IMR-90 (cell line): ENCODE measurements at places on chromosomes 2 and 18. TPM values are rescaled to one million over a fixed set of nuclear protein-coding genes. Genes with fewer than 3 reads are reported as not detected.

DNA sequence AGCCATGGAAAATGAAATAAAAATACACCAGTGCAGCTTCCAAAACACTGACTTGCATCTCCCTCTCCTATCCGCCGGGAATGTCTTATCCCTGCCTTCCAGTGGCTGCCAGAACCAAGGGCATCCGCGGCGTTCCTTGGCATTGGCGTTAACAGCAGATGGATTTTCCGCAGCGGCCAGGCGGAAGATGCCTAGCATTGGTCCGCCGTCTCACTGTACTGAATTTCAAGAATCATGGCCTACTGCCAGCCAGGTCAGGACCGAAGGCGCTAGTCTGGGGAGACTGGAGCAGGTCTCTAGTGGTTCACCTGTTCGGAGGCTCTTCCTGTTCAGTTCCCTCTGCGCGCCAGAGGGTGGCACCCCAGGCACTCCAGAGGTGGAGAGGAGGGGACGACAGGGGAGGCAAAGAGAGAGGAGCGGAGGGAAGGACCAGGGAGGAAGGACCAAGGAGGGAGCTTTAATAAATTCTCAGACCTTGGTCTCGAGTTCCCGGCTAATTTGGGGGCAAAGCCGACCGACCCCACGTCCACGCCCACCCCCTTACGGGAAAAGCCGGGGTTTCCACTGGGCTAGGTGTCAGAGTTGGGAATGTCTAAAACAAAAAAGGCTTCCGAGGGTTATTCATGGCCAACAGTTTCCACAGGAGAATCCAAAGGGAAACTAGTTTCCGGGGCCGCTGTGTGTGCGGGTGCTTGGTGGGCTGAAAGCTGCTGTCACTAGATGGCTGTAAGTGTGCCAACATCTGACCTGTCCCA, 3.7 kb upstream of the BCL2L11 start:
- DNase-seq = peak; percentile 71

Gene NYAP2
- not detected in 2 replicates for total RNA-seq

Gene SLC4A3
- 0.90 and 1.1 TPM in 2 replicates for total RNA-seq

DNA sequence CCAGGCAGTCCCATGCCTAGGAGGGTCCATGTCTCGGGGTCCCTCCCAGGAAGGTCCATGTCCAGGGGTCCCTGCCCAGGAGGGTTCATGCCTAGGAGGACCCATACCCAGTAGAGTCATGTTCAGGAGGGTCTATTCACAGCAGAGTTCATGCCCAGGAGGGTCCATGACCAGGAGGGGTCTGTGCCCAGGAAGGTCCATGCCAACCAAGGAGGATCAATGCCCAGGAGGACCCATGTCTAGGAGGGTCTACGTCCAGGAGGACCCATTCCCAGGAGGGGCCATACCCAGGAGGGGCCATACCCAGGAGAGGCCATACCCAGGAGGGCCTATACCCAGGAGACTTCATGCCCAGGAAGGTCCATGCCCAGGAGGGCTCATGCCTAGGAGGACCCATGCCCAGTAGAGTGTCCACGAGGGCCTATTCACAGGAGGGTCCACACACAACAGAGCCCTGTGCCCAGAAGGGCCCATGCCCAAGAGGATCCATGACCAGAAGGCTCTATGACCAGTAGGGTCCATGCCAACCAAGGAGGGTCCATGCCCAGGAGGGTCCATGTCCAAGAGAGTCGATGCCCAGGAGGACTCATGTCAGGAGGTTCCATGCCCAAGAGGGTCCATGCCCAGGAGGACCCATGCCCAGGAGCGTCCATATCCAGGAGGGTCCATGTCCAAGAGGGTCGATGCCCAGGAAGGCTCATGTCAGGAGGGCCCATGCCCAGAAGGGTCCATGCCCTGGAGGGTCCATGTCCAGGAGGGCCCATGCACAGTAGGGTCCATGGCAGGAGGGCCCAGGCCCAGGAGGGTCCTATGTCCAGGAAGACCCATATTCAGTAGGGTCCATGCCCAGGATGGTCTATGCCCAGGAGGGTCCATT, 10.1 kb downstream of the GPR35 start:
- DNase-seq = no peak

DNA sequence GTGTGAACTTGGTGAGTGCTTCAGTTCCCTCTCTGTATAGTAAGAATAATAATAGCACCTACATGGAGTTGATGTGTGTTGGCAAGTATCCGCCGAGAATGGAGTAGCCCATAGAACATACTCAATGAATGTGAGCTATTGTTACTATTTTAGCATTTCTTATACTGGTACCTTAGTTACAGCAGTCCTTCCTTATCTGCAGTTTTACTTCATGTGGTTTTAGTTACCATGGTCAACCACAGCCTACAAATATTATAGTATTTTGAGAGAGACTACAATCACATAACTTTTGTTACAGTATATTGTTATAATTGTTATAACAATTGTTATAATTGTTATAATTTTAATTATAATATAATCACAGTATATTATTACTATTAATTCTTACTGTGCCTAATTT, 152.5 kb upstream of the RASGRP3 start:
- no peak for DNase-seq

GRCh38 chr2:231312066-231312465, 83.4 kb upstream of the B3GNT7 start:
- DNase-seq = no peak

Gene OSR1
- total RNA-seq = 12.4 and 14.7 TPM in 2 replicates

- peak; percentile 64 for DNase-seq
Measured at GRCh38 chr2:203562268-203562667, 27.2 kb upstream of the RAPH1 start.

Gene KCTD18
- 10.4 and 12.8 TPM in 2 replicates for total RNA-seq

DNA sequence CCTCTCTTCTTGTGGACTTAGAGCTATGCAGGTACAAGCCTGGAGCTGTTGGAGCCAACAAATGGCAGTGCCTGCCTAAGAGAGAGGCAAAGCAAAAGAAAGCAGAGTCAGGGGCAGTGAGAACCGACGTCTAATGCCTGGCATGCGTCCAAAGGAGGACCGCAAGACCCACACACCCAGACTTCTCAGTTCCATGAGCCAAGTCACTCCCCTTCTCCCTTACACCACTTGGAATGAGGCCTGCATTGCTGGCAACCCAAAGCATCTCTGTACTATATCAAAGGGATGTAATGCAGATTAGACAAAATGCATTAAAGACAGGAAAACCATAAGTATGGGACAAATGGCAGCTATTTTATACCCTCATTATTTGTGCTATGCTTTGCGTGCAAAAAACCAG, 49.9 kb upstream of the RNU4ATAC start:
- DNase-seq = peak; percentile 92

- DNase-seq = no peak
Measured at GRCh38 chr2:74908748-74909444, 49.5 kb upstream of the POLE4 start.

- DNase-seq = peak; percentile 13
Measured at GRCh38 chr18:12518832-12519531, 111.3 kb downstream of the PRELID3A start.

DNA sequence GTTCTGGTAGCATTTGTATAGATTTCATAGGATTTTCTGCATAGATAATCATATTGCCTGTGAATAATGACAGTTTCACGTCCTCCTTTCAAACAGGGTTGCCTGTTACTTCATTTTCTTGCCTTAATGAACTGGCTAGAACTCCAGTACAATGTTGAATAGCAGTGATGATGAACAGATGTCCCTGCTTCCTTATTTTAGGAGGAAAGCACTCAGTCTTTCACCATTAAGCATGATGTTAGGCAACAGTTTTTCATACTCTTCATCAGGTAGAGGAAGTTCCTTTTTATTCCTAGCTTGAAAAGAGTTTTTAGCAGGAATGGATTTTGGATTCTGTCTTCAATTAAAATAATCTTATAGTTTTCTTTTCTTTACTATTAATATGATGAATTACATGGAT, 39.7 kb downstream of the C2orf76 start:
- DNase-seq = no peak

- no peak for DNase-seq
Measured at GRCh38 chr2:119864318-119864717, 104.6 kb downstream of the PTPN4 start.

Gene MOGAT1
- total RNA-seq = not detected in 2 replicates

DNA sequence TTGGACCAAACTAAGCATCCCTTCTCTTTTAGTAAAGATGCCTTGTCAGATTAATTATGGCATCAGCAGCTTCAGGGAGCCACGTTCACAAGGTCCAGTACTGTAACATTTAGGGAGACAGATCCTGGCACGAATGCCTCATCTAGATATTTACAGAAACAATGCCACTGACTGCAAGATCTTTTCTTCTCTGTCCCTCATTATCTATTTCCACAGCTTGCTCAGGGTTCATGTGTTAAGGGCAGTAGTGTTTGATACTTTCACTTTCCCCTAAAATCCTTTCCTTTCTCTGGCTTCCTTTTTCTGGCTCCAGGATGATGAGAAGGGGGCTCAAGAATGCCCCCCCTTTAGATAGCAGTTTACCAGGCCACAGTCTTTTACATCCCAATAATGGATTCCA, 393.9 kb downstream of the BCL11A start:
- no peak for DNase-seq
